HCT116 (cell line): ENCODE measurements at places on chromosomes 2 and 18.

DNA sequence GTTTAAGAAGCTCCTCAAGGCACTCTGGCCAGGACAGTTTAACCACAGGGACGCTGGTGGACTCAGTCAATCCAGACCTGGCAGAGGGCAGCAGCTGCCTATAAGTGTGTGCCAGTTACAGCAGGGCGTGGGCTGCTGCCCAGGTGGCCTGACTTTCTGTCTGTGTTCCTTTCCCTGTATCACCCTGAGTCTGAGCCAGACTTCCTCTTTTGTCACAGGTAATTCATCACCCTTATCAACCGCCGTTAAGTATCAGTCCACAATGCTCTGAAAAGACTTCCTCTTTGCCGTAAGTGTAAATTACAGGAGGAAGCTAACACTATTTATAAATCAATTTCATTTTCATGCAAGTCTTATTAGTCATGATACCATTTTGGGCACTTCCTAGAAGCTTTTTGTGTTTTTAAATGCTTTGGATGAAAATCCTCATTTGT, 7.0 kb downstream of the LPIN1 start:
- no peak for DNase-seq
- H3K36me3 ChIP-seq, result no peaks in the 10 kb centered on the region
- H3K4me1 ChIP-seq, result peaks cover 32% of the 10 kb centered on the region
- no peak overlapping the region for H3K27ac ChIP-seq
- H3K4me3 ChIP-seq, result no peak overlapping the region

GRCh38 chr18:74898965-74899364, 301.3 kb downstream of the ZNF407 start:
- no peak overlapping the region for H3K4me3 ChIP-seq
- peaks cover 3% of the 10 kb centered on the region; the same call in 1 of the 2 replicates for H3K4me1 ChIP-seq
- H3K27ac ChIP-seq, result no peak overlapping the region
- no peak for DNase-seq
- no peaks in the 10 kb centered on the region for H3K36me3 ChIP-seq
- H3K27me3 ChIP-seq, result no peaks in the 10 kb centered on the region

DNA sequence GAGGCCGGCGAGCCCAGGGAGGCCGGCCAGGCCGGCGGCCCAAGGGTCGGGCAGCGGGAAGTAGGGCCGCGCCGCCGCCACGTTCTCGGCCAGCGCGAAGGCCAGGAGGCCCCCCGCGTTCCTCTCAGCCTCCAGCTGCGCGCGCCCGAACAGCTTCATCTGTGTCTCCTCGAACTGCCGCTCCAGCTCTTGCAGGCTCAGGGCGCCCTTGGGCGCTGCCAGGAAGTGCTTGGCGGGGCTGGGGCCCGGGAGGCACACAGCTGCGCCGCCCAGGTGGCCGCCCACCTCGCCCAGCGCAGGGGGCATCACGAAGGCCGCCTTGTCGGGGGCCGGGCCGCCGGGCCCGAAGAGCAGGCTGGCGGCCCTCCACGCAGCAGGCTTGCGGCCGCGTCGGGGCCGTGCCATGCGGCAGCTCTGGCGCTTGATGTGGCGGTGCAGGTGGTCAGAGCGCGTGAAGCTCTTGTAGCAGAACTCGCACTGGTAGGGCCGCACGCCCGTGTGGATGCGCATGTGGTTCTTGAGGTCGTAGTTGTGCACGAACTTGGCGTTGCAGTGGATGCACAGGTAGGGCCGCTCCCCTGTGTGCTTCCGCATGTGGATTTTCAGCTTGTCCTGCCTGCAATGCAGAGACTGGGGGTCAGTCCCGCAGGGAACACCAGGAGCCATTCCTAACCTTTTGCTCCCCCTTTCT, 99.0 kb upstream of the SMAD2 start:
- H3K27me3 ChIP-seq, result no peaks in the 10 kb centered on the region
- no peak overlapping the region for H3K4me3 ChIP-seq
- DNase-seq, result no peak
- peaks cover 6% of the 10 kb centered on the region; the same call in 1 of the 2 replicates for H3K4me1 ChIP-seq
- no peaks in the 10 kb centered on the region for H3K36me3 ChIP-seq
- no peak overlapping the region for H3K27ac ChIP-seq

DNA sequence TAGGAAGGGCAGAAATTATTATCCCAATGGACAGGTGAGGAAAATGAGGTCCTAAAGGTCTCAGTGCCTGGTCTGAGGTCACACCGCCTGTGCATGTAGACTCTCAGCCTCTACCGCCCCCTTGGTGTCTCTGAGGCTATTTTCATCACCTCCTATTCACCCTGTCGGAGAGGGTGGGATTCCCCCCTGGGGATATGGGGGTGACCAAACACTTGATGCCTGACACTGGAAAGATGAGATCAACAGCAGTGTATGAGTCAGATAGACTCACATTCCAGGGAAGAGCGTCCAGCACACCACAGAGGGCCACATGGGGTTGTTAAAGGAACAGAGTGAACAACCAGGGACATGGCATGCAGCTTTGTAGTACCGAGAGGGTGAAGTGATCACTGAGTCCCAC, 199.7 kb downstream of the SMAD2 start:
- peaks cover 85% of the 10 kb centered on the region for H3K27me3 ChIP-seq
- H3K27ac ChIP-seq, result no peak overlapping the region
- H3K36me3 ChIP-seq, result no peaks in the 10 kb centered on the region
- DNase-seq, result no peak

- H3K27ac ChIP-seq, result no peak within 1 kb of the TSS
- DNase-seq, result no peak
- H3K4me1 ChIP-seq, result no peaks in the 10 kb centered on the region
- H3K36me3 ChIP-seq, result no peaks in the 10 kb centered on the region
- no peak within 1 kb of the TSS for H3K4me3 ChIP-seq
These were observed at the start of gene ASXL3 for GRCh38 chr18:33577685-33578517. Gene ASXL3, plus strand, starts transcription at chr18:33578219. Its CDS starts 413 bp downstream, at chr18:33578632.

- no peak overlapping the region for H3K4me3 ChIP-seq
- H3K27me3 ChIP-seq, result no peaks in the 10 kb centered on the region
- H3K4me1 ChIP-seq, result peaks cover 3% of the 10 kb centered on the region; the same call in 1 of the 2 replicates
- H3K36me3 ChIP-seq, result no peaks in the 10 kb centered on the region
- no peak overlapping the region for H3K27ac ChIP-seq
- DNase-seq, result no peak
These were observed 495.3 kb downstream of the IRS1 start for GRCh38 chr2:226304308-226304707.

- no peaks in the 10 kb centered on the region for H3K36me3 ChIP-seq
- no peak overlapping the region for H3K27ac ChIP-seq
- no peaks in the 10 kb centered on the region for H3K27me3 ChIP-seq
- no peak for DNase-seq
- H3K4me3 ChIP-seq, result no peak overlapping the region
- peaks cover 10% of the 10 kb centered on the region for H3K4me1 ChIP-seq
These were observed 157.9 kb upstream of the UNC80 start for GRCh38 chr2:209613649-209614305.

DNA sequence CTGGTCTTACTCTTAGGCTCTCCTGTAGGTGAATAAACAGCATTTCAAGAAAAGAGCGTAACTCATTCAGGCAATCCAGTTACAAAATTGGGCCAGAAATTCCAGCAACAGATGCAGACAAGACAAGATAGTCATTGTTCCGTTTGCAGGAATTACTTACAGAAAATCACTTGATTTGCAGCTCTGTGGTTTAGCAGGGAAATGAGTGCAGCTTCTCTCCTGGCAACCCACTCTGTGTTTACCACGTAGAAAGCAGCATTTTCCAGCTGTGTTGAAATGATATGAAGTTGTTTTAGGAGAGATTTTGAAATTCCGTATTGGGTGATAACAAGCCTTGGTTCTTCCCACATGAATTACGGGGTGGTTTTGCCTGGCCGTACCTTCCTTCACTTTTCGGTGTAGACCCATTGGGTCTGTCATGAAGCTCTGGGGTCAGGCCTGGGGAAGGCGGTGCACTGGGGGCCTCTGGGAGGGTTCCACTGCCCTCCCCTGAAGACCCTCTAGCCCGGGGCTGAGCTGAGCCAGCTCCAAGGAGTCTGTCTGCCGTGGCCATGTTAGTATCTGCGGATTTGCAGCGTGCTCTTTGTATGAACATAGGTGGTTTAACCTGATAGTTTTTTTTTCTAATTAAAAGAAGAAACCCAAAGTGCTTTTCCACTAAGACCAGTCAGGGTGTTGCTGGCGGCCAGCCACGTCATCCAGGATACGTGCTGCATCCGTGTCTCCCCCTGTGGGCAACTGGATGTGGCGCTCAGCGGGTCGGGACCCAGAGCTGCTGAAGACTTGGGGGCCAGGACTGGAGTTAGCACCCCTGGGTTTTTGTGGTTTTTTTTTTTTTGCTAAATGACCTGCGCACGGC, 58.9 kb upstream of the KCNG2 start:
- peaks cover 2% of the 10 kb centered on the region for H3K36me3 ChIP-seq
- H3K4me1 ChIP-seq, result no peaks in the 10 kb centered on the region
- no peaks in the 10 kb centered on the region for H3K27me3 ChIP-seq
- DNase-seq, result no peak

DNA sequence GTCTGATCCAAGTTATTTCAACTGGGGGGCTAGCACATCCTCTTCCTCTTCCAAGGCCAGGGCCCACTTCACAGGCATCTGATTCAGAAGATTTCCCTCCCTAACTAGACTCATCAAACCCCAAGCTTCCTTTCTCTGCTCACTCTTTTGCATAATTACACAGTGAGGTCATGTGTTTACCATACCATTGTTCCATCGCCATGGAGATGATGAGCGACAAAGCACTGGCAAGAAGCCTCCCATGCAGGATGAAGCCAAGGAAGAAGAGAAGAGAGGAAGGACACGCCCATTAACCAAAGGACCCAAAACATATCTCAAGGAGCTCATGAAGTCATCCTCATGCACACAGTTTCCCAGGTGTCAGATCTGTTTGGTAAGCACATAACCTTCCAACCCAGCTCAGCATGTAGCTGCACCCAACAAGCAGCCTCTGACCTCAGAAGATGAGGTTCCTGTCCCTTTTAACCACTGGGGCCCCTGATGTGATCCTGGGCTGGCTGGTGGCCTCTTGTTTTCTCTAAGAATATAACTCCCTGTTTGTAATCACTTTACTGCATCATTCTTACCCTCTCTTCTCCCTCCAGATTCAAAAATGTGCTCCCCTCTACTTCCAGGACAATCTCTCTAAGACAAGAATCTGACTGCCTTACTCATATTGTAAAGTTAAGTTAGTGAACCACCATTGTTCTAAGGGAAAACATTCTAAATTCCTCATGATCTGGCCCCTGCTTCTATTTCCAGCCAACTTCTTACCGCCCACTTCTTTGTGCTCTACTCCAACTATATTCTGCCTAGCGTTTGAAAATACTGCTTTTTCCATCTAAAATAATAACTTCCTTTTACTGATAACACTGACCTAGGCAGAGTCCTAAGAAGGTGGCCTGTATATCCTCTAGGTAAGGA, 190.1 kb downstream of the TTC32 start:
- no peak overlapping the region for H3K27ac ChIP-seq
- H3K36me3 ChIP-seq, result no peaks in the 10 kb centered on the region
- peak; percentile 38 for DNase-seq
- H3K4me3 ChIP-seq, result no peak overlapping the region
- no peaks in the 10 kb centered on the region for H3K27me3 ChIP-seq
- H3K4me1 ChIP-seq, result peaks cover 7% of the 10 kb centered on the region

- DNase-seq, result no peak
- peak overlapping the region; percentile 44; the same call in 1 of the 2 replicates for H3K27ac ChIP-seq
- no peaks in the 10 kb centered on the region for H3K27me3 ChIP-seq
These were observed 105.4 kb upstream of the RBBP8 start for GRCh38 chr18:22827741-22828140.

DNA sequence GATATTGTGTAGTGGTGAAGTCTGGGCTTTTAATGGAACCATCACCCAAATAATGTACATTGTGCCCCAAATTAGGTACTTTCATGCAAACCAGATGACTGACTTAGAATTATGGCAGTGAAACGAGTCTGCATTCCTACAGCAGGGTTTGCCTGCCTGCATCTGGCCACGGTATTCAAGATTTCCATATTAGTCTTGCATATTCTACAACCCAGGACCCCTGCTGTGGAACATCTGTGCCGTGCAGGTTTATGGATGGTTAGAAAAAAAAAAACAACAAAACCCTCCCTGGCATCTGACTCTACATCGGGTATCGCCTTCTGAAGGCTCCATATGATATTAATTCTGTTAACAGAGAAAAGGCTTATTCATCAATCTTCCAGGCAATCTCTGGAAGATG, 394.8 kb downstream of the DCDC2C start:
- no peaks in the 10 kb centered on the region for H3K27me3 ChIP-seq
- no peak overlapping the region for H3K27ac ChIP-seq
- no peak for DNase-seq
- no peaks in the 10 kb centered on the region for H3K36me3 ChIP-seq
- H3K4me1 ChIP-seq, result no peaks in the 10 kb centered on the region

- no peaks in the 10 kb centered on the region for H3K36me3 ChIP-seq
- H3K27ac ChIP-seq, result no peak overlapping the region
- H3K4me3 ChIP-seq, result no peak overlapping the region
These were observed 46.9 kb upstream of the CYP20A1 start for GRCh38 chr2:203191961-203192360.

- DNase-seq, result no peak
- H3K4me3 ChIP-seq, result no peak overlapping the region
- no peak overlapping the region for H3K27ac ChIP-seq
- H3K27me3 ChIP-seq, result no peaks in the 10 kb centered on the region
- no peaks in the 10 kb centered on the region for H3K36me3 ChIP-seq
These were observed 8.6 kb upstream of the NCOA1 start for GRCh38 chr2:24482251-24482971.

DNA sequence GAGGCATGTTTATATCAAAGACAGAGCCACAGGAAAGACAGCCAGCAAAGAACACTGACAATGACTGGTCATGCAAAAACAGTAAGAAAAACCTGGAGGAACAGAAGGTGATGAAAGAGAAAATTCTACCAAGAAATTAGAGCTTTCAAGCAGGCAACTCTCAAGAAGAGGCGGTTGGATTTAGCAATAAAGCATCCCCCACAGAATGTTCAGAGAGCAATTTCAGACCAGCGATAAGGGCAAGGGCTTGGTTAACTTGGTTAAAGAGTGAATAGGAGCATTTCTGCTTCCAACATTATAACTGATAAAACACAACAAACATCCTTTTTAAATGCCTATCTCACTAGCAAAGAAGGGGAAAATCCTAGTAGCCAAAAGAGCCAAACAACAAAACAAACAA, 68.0 kb upstream of the NCKAP5 start:
- no peak overlapping the region for H3K27ac ChIP-seq
- no peak overlapping the region for H3K4me3 ChIP-seq
- H3K4me1 ChIP-seq, result peaks cover 4% of the 10 kb centered on the region; the same call in 1 of the 2 replicates
- no peaks in the 10 kb centered on the region for H3K27me3 ChIP-seq
- no peak for DNase-seq

- H3K36me3 ChIP-seq, result no peaks in the 10 kb centered on the region
- H3K27me3 ChIP-seq, result no peaks in the 10 kb centered on the region
- H3K4me3 ChIP-seq, result no peak overlapping the region
- no peaks in the 10 kb centered on the region for H3K4me1 ChIP-seq
- DNase-seq, result no peak
These were observed 73.1 kb downstream of the RTP5 start for GRCh38 chr2:241942416-241943208.

DNA sequence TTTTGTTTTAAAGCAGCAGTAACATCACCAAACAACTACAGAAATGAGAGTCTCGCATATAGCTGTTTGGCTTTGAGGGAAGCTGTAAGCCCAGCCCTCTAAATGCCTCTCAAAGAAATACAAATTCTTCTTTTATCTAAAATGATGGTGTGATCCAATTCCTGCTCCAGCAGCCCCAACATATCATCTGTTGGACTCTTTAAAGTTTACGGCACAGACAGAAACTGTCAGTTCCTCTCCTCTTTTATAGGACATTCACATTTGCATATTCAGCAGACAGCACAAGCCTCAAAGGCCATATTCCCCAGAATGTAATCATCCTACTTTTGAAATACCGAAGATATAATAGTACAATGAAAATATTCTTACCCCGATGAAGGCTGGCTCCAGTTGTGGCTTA, 216.9 kb upstream of the REV1 start:
- no peak overlapping the region for H3K27ac ChIP-seq
- no peaks in the 10 kb centered on the region for H3K4me1 ChIP-seq
- no peak overlapping the region for H3K4me3 ChIP-seq
- no peaks in the 10 kb centered on the region for H3K36me3 ChIP-seq
